ENCODE measurements at places on chromosomes 6 and 20. TPM values are rescaled to one million over a fixed set of nuclear protein-coding genes. Genes with fewer than 3 reads are reported as not detected.

- no peak for DNase-seq
Measured at GRCh38 chr6:126919947-126920346, 198.5 kb upstream of the RSPO3 start.

DNA sequence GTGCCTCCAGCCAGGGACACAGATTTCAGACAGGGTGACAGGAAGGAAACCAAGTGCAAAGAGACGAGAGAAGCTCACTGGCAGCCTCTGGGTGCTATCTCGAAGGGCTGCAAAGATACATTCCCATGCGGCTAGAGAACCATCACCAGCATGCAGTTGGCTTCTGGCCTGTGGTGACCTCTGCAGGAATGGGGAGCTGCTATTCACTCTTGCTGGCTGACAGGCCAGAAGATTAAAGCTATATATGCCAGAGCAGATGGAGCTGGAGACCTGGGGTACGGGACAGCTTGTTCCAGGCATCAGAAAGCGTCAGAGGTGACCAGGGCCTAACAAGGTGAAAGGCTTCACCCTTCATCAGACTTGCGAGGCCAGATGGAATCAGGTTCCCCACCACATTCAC, 20.0 kb downstream of the MAP1LC3A start:
- no peak for DNase-seq

GRCh38 chr6:110322874-110323242, 35.3 kb downstream of the METTL24 start:
- DNase-seq = no peak

DNA sequence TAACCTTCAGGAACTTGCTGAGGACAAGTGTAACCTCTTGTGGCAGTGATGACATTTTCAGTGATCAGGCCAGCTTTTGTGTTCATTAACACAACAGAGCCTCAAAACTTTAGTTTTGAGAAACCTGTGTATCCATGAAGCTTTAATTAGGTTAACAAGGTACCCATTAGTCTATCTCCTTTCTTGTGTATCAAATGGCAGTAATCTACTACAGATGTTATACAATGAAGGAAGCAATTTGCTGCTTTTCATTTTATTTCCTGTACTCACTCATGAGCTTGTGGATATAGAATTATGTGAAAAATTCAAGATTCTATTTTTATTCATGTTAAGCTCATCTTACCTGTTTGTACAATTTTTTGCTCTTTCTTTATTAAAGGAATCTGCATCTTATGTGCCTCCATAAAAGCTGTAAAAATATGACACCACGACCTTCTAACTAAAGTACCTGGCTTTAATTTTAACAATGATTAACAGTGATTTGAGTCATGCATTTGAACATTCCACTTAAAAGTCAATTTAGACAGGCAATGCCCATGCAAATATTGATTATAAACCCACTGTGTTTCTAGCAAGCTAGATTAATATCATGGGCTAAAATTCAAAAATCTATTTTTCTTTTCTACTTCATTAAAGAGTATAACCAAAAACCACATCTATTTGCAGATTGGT, 897.3 kb downstream of the KIF16B start:
- DNase-seq = no peak

CRISP3 gene
- 0.65 TPM for polyA plus RNA-seq

GRCh38 chr6:120960761-120961160, 373.5 kb downstream of the TBC1D32 start:
- no peak for DNase-seq

- no peak for DNase-seq
Measured at GRCh38 chr6:62891065-62891647, 320.1 kb upstream of the FKBP1C start.

DNA sequence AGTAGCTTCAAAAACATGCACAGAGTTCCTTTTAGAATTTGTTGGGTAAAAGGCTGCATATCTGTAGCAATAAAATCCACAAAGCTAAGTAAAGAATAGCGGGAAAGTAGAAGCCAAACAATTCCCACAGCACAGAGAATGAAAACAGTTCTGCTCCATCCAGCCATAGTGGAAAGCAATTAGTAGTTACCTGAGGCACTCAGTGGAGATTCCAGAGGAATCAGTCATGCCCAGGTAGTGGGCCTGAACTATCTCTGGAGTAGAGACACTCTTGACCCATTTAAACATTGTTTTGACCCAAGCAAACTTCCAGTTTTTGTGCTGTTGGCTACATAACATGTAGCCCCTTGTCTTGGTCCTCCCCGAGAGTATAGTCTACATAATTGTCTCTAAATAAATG, 559.5 kb upstream of the PTCHD4 start:
- DNase-seq = no peak

PCK1 gene
- 2.9 TPM for polyA plus RNA-seq

TP53INP2 gene
- polyA plus RNA-seq = 47.1 TPM

DNA sequence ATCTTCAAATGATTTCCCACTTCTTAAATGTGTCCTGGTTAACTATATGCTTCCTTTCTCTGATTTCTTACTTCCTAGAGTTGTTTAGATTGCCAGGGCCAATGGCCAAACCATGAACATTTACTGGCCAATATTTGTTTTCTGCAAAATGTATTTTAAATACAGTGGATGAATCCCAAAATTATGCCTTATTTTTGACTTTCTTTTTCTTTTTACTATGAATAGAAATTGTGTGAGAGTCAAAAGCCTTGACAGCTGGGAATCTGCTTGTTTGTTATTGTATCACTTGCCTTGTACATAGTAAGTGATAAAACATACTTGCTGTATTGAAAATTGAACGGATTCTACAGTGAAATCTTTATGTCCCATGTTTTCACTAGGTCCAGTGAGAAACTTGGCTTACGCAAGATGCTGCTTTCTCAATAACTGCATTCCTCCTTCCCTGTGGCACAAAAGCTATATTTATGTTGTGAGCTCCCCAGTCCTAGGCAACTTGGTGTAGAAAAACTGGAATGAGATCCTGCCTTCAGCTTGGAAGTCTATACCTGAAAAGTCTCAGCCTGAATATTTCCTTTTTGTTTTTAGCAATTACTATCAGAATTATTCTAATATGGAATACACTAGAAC, 295.2 kb downstream of the EPHA7 start:
- DNase-seq = no peak

GRCh38 chr20:13464702-13465101, 174.0 kb downstream of the TASP1 start:
- DNase-seq = no peak

DNA sequence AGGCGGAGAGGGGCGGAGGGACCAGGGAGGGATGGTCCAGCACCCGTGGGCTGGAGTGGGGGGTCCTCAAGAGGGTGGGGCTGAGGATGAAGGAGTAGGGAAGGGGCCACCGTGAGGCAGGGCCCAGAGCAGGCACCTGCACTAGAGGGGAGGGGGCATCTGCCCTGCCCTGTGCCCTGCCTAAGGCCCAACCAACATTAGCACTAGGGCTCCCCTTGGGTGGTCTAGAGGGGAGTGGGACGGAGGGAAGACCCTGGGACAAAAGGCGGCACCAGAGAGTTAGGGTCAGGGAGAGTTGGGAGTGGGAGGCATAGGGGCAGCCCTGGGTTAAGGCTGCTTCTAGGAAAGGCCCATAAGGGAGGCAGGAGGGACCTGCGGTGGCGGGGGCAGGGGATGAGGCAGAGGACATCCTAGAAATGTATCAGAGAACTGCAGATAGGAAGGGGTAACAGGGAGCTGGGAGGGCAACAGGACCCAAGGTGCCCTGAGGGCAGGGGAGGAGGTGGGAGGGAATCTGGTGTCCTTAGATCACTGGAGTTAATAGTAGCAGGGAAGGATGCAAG, 24.5 kb downstream of the HLA-F start:
- DNase-seq = no peak

GRCh38 chr6:147418523-147418922, 90.0 kb upstream of the SAMD5 start:
- DNase-seq = no peak

OLIG3 gene
- polyA plus RNA-seq = not detected

SLC24A3 gene
- 20.5 TPM for polyA plus RNA-seq

- DNase-seq = no peak
Measured at GRCh38 chr20:35387334-35387733, 24.4 kb downstream of the UQCC1 start.

DNA sequence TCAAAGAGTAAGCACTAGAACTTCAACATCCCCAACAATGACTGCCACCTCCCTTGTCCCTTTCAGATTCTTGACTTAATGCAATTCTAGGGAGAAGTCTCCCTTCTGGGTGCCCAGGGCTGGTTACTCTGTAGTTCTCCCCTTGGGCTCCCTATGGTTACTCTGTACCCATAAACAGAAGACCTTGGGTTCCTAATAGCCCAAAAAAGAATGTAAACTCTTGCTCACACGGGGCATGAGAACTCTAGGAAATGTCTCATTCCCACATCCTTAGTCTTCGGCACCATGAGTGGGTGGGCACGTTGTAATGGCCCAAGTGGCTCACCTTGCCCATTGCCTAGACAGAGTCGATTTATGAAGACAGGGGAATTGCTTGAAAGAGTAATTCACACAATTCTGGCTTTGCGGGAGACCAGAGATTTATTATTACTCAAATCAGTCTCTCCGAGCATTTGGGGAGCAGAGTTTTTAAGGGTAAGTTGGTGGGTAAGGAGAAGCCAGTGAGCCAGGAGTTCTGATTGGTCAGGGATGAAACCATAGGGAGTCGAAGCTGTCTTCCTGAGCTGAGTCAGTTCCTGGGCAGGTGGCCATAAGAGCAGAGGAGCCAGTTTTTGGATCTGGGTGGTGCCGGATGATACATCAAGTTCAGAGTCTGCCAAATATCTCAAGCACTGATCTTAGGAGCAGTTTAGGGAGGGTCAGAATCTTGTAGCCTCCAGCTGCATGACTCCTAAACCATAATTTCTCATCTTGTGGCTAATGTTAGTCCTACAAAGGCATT, 61.2 kb upstream of the SIRPG start:
- no peak for DNase-seq

DNA sequence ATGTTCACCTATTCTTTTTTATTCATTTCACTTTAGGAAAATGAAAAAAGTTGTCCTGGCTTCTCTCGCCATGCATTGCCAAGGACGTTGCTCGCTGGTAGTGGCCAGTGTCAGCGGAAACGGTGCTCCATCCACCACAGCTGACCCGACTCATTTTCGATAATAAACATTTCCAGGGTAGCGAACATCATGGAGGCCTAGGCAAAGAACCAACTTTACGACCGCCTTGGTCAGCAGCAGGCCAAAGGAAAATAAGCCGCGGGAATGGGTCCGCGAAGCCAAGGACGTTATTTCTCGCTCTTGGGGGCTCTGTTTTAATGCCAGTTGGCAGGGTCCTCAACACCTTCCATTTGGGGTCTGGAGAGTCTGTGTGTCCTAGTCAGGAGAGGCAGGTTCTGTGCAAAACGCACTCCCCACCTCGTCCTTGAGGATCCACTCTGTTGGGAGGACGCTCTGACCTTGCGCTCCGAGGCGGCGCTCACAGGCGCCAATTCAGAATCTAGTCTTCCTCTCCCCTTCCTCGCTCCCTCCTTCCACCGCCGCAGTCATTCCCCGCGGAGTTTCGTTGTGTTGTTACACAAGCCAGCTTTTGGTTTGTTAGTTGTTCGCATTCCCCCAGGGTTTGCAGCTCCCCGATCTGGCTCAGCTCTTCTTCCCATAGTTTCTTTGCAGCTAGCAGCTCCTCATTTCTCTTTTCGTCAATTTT, 4.1 kb upstream of the PAX1 start:
- no peak for DNase-seq

MMP24 gene
- polyA plus RNA-seq = 0.67 TPM

OSBPL2 gene
- 24.7 TPM for polyA plus RNA-seq

DNA sequence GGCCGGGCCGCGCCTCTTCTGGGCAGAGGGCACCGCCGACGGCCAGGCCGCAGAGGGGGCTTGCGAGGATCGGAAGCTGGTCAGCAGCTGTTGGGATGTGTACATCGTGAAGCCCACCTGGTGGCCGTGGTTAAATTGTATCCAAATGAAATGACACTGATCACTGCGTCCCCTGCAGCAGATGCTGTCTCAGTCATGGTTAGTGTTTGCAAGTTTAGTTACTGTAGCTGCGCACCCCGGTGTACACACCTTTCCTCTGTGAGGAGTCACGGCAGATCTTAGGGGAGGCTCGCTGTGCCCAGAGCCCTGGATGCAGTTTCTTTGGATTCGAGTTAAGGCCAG, 653 bp downstream of the NAA20 start:
- no peak for DNase-seq

C20orf141 gene
- not detected for polyA plus RNA-seq

- DNase-seq = no peak
Measured at GRCh38 chr20:20411402-20411801, 43.5 kb downstream of the INSM1 start.
